ENCODE measurements at places on chromosomes 12 and 14.

DNA sequence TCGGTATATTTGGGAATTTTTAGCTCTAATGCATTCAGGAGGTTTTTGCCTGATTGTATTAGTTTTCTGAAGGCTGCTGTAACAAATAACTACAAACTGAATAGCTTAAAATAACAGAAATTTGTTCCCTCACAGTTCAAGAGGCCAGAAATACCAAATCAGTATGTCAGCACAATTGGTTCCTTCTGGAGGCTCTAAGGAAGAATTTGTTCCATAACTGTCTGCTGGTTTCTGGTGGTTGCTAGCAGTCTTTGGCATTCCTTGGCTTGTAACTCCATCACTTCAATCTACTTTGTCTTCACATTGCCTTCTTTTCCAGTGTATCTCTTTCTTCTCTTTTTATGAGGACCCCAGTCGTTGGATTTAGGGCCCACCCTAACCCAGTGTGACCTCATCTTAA, 21.3 kb downstream of the TMTC3 start:
- no peak for DNase-seq

- no peak for DNase-seq
Observed at GRCh38 chr14:31200702-31200990, 6.9 kb downstream of the HECTD1 start.

DNA sequence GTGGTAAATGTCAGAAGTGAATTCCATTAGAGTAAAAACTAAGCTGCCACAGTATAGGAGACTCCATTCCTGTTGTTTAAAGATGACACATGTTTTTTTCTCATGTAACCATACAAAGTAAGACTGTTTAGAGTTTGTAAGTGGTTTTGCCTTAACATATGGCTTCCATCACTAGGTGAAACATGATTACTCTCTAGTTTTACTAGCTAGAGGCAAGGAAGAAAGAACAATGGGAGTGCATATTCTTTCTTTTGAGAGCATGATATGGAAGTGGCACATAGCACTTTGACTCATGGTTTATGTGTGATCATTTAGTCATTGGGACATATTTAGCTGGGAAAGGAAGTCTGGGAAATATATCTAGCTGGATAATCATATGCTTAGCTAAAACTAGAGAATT, 7.7 kb downstream of the ATF7IP start:
- no peak for DNase-seq

DNA sequence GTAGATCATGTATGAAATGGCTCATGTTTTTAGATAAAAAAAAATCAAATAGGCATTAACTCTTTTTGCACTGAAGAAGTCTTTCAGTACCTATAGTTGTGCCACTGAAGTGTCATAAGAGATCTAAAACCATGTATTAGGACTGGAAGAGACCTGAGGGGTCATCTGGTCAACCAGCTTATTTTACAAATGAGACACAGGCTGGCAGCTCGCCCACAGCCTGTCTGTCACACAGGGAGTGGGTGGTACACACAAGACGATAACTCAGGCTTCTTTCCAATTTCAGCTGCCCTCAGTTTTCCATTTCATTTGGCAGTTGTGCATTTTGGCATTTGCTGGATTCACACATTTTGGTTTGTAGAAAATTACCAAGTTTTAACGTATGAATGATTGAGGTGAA, 34.7 kb downstream of the C12orf75 start:
- DNase-seq, result no peak

DNA sequence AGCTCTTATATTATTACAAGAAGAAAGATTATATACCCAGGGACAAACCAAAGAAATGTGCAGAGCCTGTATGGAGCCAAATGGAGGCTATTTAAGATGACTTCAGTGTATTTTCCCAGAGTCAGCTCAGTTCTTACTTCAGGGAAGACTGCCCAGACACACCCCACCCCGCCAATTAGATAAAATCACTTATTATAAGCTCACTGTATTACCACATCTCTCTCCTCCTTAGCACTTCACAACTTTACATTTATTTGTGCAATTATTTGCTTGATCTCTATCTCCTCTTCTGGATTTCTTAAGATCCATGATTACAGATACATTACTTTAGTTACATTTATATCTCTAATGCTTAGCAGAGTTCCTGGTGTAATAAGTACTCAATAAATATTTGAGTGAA, 24.7 kb upstream of the WDR89 start:
- DNase-seq, result no peak

DNA sequence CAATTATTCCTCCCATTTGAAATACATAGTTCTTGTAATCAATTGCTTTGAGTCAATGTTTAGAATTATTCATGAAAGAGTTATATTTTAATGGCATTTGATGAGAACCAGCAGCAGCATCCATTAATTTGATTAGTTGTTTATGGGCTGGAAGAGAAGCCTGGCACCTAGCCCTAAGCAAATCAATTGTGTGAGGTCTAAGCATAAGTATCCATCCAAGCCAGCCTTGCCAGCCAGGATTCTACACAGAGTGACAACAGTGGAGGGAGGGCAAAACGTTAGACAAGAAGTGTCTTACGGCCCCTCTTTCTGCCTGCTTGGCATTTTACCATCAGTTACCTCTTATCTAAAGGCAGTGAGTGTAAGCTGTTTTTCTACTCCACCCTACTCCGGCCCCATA, 478.5 kb downstream of the NELL2 start:
- no peak for DNase-seq

GRCh38 chr12:89177802-89178395, 174.4 kb downstream of the DUSP6 start:
- no peak for DNase-seq

GRCh38 chr14:44914849-44915248, 46.9 kb downstream of the KLHL28 start:
- DNase-seq, result no peak

DNA sequence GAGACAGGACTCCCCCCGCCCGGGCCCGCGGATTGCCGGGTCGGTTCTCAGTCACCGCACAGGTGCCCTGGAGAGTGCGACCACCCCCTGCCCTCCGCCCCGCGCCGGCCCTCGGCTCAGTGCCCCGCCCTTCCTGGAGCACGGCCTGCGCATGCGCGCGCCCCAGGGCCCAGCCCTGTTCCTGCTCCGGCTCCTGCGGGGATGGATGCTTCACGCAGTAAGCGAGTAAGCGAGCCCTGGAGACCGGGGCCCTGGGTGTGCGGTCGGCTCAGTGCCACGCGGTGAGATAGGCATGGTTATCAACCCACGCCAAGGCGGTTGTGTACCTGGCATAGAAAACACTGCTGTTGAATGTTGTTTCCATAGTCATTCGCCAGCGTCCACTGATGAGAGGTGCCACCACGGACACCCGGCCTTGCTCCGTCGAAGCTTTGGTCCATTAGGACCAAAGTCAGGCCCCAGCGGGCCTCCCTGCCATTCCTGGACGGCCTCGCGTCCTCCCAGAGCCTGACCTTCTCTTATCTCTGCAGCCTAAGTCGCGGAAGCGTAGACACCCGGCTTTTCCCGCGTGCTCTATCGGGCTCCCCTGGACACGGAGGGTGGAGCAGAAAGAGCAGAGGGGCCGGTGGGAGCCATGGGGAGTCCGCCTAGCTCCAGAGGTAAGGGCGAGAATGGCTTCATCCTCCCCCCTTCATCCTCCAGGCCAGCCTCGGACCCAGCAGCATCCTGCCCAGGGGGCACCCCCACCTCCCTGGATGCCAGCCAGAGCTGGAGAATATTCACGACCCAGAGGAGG, 90.6 kb downstream of the PAPOLA start:
- peak; percentile 76 for DNase-seq

DNA sequence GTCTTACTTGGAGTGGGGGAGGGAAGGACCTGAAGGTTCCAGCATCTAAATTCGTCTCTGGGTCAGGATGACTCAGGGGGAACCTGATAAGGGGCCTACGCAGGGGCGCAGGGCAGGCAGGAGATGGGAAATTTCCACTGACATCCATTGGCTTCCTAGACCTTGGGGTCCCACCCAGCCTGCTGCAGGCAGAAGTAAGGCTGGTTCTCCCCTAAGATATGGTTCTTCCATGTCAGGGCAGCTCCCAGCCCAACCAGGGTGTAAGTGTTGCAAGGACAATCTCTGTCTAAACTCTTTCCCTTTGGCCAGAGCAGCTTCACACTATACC, 2.1 kb upstream of the NDRG2 start:
- DNase-seq, result no peak

All from stimulated activated CD8-positive, alpha-beta memory T cell treated with anti-CD3 and anti-CD28 coated beads, Interleukin-4, amount 100 ng/mL, for 48 hours (primary cell).